ENCODE measurements at places on chromosomes 2 and 18.
A peak's percentile ranks its signal among the peaks of the same experiment; 100 is the strongest.

DNA sequence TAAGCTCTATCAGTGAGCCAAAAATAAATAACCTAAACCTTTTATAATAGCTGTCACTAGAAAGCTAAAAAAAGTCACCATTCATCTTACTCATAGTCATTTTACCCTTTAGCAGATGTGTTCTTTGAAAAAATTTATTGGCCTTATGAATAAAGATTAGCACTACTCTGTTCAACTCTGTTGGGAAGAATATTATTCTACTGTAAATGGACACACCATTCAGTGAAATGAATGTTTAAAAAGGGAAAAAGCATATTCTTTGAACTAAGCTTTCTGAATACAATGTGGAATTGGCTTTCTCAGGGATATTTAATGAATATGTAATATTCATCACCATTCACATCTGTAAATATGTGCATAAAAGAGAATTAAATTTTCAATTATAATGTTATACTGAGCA, 422.0 kb downstream of the CBLN2 start:
- DNase-seq = no peak

DNA sequence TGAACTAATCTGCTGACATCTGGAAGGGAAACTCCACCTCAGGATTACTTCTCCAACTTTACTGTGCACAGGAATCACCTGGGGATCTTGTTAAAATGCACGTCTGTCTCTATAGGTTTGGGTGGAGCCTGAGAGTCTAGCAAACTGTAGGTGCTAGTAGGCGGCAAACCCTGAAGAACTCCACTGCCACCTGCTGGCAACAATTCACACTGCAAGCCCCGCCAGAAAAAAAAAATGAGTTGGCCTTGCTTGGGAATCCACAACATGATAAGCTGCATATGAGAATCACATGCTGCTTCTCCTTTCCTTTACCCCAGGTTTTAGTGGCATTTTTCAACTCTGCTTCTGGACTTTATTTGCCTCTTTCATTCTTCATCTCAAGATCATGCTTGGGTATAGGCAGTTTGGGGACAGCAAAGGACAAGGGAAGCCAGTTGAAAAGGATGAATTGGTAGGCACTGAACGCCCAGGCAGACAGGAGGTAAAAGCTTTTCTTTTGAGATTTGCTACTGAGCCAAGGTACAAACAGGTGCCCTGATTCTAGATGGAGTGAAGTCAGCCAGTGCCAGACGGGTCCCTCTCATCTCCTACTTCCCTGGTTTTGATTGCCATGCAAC, 88.8 kb downstream of the VIT start:
- DNase-seq = peak; percentile 50

DNA sequence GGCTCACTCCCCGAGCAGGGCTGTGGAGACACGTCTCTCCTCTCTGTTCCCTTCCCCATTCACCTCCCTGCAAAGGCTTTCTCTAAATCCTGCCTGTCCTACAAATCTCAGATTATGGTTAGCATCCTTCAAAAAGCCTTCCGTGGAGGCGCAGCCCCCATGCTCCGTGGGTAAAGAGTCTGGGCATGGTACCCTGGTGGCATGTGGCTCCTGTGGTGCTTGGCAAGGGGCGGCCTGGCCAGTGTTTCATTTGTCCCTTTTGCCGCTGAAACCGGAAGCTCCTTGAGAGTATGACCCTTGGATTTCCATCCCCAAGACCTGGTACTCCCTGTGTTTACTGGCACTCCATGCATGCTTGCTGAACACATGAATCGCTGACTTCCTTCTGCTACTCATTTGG, 839.3 kb upstream of the SALL3 start:
- DNase-seq = no peak

DNA sequence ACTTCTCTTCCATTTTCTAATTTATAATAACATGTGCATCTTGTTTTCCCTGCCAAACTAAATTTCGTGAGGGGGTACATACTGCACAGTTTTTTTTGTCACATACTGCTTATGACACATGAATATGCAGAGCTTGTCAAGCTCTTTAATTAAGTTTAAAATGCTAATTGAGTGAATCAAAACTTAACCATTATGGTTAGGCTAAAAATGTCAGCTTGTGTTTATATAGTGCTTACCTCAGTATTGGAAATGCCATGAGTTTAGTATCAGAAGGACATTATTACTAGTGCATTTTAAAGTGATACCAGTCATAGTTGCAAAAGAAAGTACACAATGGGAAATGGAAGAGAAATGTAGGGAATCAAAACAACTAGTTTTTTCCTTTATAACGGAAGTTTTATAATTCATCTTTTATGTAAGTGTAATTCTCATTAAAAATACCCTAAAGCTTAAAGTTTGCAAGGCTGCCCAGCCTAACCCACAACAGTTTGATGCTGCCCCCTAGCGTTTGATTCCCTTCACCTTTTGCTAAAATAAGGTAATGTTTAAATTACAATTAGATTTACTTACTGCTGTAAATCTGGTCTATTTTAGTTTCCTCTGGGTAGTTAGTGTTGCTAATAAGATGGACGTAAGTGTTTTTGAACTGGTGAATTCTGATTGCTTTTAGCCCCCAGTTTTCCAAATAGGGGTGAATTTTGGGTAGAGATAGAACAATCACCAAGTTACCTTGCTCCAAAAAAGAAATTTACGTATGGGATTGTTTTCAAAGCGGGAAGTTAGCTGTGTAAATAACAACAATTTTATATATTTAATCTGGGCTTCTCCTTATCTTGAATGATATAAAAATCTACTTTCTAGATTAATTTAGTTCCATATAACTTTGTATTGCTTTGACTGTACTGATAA, 3.2 kb downstream of the SLC39A10 start:
- DNase-seq = peak; percentile 87

DNA sequence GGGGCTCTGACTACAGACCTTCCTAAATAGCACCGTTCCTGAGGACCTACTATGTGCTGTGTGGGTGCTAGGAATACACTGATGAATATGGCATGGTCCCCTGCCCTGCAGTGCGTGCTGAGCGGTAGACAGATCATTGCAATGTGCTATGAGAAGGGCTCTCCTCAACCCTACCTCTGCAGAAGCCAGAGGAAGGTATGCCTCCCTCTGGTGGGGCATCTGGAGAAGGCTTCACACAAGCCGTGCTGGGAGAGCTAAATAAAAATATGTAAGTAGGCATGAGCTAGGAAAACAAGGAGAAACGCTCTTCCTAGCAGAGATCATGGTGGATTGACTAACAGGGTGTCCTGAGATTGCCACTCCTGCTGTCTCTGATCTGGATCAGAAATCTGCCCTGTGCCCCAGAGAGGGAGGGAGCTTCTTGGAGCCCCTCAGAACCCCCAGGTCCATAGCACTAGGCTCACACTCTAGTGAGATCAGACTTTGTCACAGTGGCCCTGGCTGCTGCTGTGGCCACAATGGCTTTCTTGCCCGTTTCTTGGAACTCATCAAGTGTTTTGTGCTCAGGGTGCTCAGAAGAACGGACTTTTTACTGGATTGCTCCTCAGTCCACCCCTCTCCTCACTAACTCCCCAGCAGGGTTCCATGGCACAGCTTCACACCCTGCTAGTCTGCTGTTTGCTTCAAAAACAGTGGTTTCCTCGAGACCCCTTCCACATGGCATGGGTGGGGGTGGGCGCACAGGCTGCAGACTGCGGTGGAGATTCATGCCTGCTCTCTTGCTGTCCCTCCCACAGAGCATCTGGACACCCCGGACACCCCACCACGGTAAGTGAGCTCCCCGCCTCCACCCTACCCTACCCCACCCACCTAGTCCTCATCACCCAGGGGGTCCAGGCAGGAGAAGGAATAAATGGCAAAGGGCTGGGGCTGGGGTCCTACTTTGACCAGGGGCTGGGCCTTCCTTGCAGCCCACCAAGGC, 14.2 kb downstream of the SIGLEC15 start:
- peak; percentile 44 for DNase-seq

DNA sequence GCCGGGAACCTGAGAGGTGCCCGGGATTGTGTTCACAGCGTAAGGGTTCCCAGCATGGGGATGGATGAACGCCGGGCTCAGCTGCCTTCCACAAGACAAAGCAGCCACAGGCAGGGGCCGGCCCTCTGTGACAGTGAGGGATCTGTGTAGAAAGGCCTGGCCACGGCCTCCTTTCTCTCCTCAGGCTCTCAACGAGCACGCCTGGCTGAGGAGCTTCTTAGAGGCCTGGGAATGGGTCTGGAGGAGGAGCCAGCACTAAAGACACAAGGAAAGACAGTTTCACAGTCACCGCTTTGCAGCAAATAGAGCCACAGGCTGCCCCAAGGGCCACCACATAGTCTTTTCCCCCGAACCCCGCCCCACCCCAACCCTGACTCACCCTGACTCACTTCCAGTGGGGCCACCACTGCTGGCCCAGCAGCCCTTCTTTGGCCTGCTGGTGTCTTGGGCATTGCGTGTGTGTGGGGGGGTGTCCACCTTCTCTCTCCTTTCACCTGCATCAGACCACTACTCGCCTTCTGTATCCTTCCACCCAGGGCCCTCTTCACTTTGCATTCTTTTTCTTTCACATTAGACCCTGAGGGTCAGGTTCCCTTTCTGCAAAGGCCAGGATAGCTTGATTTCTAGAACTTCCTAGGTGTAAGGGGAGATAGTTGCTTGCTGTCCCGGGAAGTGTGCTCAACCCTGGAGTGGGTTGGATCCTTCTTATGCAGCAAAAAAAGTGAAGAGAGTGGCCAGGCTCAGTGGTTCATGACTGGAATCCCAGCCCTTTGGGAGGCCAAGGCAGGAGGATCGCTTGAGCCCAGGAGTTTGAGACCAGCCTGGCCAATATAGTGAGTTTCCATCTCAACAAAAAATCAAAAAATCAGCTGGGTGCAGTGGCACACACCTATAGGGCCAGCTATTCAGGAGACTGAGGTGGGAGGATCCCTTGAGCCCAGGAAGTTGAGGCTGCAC, 19.3 kb upstream of the HPCAL1 start:
- no peak for DNase-seq

GRCh38 chr2:158114516-158114915, 12.8 kb downstream of the UPP2 start:
- no peak for DNase-seq

- DNase-seq = no peak
These were observed 110.2 kb downstream of the ANTXR1 start for GRCh38 chr2:69123182-69123581.

GRCh38 chr2:38485734-38486133, 108.7 kb upstream of the ATL2 start:
- DNase-seq = peak; percentile 4

- DNase-seq = peak; percentile 75
These were observed 64.5 kb upstream of the HDAC4 start for GRCh38 chr2:239465017-239466001.

- DNase-seq = no peak
These were observed 14.7 kb downstream of the ZC3H6 start for GRCh38 chr2:112290088-112290487.

- no peak for DNase-seq
These were observed 317.1 kb upstream of the SPRED2 start for GRCh38 chr2:65749545-65749944.

DNA sequence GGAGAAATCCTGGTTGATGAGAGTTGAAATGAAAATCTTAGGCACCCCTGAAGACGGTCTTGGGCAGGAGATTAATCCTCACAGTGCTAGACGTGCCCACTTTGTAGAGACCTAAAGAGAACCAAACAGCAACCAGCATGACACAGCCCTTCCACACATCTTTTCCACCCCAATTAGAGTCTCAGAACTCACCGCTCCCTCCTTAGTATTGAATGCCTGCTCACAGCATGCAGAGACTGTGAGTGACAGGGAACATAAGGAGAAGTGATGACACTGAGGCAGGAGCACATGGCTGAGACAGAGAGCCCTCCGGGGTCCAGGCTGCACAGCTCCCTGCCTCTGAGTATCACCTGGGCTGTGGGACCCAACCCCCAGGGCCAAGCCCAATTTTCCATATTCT, 367.6 kb downstream of the EIPR1 start:
- no peak for DNase-seq

DNA sequence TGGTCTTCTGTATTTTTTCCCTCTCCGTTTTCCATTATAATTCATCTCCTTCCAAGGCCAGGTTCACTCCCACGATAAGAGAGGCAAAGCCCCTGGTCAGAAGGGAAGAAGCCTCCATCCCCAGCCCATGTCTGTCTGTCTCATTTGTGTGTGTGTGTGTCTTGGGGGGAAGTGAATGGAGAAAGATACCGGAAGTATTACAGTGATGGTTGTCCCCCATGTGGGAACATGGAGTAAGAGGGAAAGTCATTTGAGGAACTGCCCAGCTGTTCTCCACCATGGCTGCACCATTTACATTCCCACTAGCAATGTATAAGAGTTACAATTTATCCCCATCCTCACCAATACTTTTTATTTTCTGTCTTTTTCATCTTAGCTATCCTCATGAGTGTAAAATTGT, 113.6 kb upstream of the ATP8B1 start:
- no peak for DNase-seq

GRCh38 chr2:13495051-13495450, 778.3 kb downstream of the TRIB2 start:
- DNase-seq = no peak

GRCh38 chr2:28451793-28452533, 43.9 kb upstream of the PLB1 start:
- DNase-seq = no peak

Data from CD4-positive, alpha-beta T cell treated with Interferon alpha-2 for 1 hour (primary cell).